ENCODE measurements at places on chromosomes 3 and 15. TPM values are rescaled to one million over a fixed set of nuclear protein-coding genes. Genes with fewer than 3 reads are reported as not detected.
A peak's percentile ranks its signal among the peaks of the same experiment; 100 is the strongest.

DNA sequence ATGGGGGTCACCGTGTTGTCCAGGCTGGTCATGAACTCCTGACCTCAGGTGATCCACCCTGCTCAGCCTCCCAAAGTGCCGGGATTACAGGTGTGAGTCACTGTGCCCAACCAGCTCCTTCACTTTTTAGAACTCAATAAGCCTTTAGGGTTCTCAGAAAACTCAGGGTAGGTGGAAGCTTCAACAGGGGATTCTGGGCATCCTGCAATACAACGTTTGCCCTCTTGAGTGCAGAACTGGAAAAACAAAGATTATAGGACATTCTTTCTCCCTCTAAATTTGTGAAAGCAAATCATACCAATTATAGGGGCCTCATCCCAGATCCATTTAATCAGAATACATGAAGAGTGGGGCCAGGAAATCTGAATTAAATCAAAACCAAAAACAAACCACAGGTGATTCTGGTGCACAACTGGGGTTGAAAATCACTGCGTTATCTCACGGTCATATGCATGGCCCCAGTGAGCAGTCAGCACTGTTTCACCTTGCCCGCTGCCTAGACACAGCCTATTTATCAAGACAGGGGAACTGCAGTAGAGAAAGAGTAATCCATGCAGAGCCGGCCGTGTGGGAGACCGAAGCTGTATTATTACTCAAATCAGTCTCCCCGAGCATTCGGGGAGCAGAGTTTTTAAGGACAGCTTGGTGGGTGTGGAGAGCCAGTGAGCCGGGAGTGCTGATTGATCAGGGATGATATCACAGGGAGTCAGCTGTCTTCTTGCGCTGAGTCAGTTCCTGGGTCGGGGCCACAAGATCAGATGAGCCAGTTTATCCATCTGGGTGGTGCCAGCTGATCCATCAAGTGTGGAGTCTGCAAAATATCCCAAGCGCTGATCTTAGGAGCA, 58.4 kb downstream of the TMEM44 start:
- no peak for DNase-seq

DNA sequence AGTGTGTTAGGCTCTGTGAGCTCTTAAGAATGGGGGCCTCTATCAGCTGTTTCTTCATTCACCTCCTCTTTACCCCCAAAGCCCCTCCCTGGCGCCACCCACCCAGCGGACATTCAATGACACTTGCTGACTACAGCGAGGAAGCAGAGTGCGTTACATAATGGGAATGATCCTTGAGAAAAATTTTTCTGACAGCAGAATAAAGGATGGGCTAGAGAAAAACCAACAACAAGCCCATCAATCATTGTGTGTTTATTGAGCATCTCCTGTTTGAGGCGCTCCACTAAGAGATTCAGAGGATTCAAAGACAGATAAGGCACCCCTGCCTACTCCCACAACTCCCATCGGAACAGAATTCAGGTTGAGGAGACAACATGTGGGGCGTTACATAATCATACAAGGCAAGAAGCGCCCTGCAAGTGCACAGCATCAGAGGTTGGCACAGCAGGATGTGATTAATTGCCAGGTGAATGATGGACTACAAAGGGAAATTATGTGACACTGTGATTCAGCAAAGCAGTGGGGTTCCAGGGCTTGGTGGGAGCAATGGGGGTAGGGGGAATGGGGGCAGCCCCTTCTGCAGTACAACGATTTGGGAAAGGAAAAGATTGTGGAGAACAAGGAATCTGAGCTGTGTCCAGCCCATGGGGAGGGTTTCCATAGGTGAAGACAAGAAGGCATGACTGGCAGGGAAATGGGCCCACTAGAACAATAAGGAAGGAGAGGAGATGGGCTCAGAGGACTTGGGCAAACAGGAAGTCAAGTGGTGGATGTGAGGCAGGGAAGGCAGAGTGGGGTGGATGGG, 141.3 kb upstream of the ATP2B2 start:
- no peak for DNase-seq

DNA sequence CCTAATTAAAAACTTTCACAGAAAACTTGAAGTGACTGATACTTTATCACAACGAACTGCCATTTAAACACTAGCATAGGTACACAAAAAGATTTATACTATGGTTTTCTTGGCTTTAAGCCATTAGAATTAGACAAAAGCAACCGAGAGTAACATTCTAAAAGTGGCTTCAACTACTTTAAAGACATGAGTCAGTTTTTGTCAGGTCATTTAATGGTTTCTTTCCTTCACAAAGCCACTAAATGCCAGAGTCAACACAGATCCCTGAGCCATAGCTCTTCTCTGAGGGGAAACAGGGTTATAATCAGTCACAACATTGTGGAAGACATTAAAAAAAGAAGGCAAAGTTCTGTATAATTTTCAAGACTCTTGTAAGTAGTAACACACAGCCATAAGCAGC, 54.6 kb downstream of the CAPN3 start:
- DNase-seq: no peak

DNA sequence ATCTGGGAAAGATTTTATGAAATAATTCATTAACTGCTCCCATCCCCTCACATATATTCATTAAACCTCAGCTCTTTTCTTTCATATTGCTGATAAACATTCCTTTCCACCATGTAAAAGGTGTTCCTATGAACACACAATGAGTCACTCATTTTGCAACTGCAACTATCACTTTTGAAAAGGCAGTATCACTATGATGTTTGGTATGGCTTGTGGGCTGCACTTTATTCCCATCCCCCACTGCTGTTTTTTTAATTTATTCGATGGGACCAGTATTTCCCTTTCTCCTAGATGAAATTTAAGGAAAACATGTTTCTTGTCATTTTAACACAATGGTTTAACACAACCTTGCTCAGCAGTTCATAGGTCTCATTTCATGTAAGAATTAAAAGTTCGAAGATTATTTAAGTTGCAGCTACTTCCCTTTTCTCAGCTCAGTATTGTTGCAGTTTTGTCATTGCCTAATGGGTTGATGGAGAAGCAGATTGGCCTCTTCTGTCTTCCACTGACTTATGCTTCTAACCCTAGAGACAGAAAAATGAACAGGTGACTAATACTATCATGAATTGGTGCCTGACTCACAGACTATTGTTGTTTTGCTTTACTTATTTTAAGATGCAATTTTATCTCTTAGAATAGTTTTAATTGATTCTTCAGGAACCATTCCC, 280.3 kb downstream of the ZPLD1 start:
- no peak for DNase-seq

MCTP2 gene
- polyA plus RNA-seq: 0.37 TPM

GRCh38 chr15:84570164-84570735, 30.6 kb upstream of the ZSCAN2 start:
- DNase-seq: no peak

GRCh38 chr3:9809239-9809614, 835 bp upstream of the TTLL3 start:
- no peak for DNase-seq

- no peak for DNase-seq
Measured at GRCh38 chr3:42345811-42346210, 64.6 kb downstream of the LYZL4 start.

DNA sequence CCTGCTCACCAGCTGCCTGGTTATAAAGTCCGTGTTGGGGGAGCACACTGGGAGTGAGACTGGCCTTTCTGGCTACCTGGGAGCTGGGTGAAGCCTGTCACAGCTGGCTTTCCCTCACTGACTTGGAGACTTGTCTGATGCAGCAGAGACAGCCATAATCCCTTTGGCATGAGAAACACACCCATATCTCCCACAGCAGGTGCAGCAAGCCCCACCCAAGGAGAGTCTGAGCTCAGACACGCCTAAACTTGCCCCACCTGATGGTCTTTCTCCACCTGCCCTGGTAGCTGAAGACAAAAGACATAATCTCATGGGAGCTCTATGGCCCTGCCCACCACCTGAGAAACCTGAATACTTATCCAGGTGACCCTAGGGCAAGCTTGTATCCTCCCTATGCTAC, 54.8 kb downstream of the NMD3 start:
- DNase-seq: no peak

GRCh38 chr3:114994554-114995341, 152.3 kb downstream of the ZBTB20 start:
- DNase-seq: no peak

DNA sequence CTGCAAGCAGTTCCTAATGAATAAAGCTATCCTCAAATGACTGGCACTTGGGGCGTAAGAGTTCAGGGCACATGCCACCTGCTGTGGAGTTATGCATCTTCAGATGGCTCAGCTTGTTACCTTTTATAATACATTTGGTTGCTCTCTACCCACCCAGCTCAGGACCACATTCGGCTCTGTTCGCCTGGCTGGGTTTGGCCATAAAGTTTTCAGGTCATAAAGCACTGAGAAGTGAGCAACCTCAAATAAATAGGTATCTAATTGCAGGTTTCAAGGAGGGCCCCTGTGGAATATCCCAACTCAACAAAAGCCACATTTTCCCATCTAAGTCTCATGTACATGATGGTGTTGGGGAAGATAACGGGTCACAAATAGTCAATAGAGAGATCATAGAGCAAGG, 727.3 kb downstream of the GRM7 start:
- DNase-seq: no peak

DNA sequence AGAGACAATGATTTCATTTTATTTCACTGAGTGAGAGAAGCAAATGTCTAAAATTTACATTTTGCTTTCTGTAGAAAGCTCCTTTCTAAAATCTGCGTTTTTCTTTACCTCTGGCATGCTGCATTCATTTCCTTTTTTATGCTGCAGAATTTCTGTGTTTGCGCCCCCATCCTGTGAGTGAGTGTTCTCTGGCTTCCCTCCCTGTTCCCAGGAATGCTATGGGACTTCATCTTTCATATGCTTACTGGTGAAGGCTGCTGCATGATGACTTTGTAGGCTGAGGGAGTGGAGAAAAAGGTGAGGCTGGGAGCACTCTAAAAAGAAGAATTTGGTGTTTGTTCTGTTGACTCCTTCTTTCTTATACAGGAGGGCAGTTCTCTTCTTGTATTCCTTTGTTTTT, 7.7 kb upstream of the TMC3 start:
- DNase-seq: no peak

- no peak for DNase-seq
Measured at GRCh38 chr15:52011711-52012144, 7.3 kb upstream of the MAPK6 start.

- DNase-seq: no peak
Measured at GRCh38 chr3:181888234-181888633, 176.5 kb downstream of the SOX2 start.

GRCh38 chr15:93105485-93105884, 16.5 kb upstream of the RGMA start:
- DNase-seq: no peak

RBP2 gene
- 0.32 TPM for polyA plus RNA-seq

NDUFAF3 gene
- polyA plus RNA-seq: 50.8 TPM

CCDC54 gene
- polyA plus RNA-seq: 2.8 TPM

ISLR2 gene
- polyA plus RNA-seq: 7.3 TPM

NR2E3 gene
- polyA plus RNA-seq: 7.4 TPM

DNA sequence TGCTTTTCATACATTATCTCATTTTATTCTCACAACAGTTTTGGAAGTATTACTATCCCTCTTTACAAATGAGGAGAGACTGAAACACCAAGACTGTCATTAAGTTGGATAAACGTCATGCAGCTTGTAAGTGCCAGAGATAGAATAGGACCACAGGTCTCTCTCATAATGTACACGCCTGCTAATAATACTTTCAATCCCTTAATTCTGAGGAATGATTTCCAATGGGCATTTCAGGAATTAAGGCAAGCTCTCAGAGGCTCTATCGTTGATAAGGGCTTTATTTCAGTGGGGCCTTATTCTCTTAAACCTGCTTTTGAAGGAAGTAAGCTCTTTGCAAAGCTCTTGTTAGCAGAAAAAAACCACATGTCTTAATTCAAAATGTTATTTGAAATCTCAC, 229.1 kb downstream of the NFKBIZ start:
- DNase-seq: no peak

PLSCR2 gene
- polyA plus RNA-seq: not detected

GRCh38 chr15:74727727-74728126, 2.4 kb upstream of the CYP1A1 start:
- DNase-seq: no peak

DNA sequence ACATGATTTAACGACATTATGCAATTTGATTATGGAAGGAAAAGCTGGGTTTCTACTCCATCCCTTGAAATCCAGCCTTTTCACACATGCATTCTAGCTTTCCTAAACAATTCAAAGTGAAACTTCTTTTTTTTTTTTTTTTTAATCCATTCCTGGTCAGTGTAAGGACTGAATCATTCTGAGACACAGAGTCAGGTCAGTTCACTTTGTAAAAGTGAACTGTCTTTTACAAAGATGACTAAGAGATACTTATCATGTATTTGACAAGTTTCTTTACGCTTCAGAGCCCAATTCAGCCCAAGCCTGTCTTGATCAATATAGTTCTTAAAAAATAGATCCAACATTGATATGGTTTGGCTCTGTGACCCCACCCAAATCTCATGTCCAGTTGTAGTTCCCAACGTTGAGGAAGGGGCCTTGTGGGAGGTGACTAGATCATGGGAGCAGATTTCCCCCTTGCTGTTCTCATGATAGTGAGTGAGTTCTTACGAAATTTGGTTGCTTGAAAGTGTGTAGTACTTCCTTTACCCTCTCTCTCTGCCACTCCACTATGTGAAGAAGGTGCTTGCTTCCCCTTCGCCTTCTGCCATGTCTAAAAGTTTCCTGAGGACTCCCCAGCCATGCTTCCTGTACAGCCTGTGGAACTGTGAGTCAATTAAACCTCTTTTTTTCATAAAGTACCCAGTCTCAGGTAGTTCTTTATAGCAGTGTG, 345.6 kb upstream of the THBS1 start:
- DNase-seq: no peak

GRCh38 chr15:71788646-71789579, 21.4 kb upstream of the NR2E3 start:
- DNase-seq: no peak

DNA sequence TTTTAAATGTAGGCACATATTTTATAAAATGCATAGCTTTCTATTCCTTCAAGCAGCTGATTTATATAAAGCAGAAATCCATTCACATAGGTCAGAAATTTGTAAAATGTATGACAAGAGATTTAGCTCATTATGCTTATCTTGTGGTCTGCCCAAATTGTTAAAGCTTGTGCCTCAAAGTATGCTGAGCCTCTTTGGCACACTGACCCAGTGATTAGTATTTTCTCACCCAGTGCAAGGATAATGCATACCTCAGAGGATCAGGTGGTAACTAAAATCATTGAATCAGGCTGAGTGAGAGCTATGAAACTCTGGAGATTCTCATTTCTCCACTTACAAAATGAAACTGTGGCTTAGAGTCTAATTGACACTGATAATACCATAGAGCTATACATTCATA, 533.3 kb downstream of the FGF12 start:
- no peak for DNase-seq

- DNase-seq: no peak
Measured at GRCh38 chr3:55617385-55617784, 130.3 kb upstream of the WNT5A start.

- DNase-seq: no peak
Measured at GRCh38 chr3:5186089-5186857, 1.2 kb upstream of the EDEM1 start.

GRCh38 chr3:54917174-54917573, 10.7 kb downstream of the LRTM1 start:
- DNase-seq: no peak

DNA sequence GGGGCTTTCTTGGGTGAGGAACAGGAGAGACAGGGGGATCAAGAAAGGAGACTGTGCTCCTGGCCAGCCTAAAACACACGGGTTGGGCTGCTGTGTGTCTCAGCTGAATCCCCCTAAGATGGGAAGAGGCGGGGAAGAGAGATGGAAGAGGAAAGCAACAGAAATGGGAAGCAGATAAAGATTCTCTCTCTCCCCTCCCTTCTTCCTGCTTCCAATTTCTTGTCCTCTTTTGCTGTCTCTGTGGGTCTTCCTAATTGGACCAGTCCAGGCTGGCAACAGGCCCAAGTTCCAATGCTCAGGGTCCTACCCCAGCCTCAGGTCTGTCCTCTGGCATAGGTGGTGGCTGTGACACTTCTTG, 7.1 kb downstream of the ISLR2 start:
- peak; percentile 26 for DNase-seq

All from forelimb muscle (tissue), 1 donor.